ENCODE measurements at places on chromosomes 11 and 22.
A peak's percentile ranks its signal among the peaks of the same experiment; 100 is the strongest.

DNA sequence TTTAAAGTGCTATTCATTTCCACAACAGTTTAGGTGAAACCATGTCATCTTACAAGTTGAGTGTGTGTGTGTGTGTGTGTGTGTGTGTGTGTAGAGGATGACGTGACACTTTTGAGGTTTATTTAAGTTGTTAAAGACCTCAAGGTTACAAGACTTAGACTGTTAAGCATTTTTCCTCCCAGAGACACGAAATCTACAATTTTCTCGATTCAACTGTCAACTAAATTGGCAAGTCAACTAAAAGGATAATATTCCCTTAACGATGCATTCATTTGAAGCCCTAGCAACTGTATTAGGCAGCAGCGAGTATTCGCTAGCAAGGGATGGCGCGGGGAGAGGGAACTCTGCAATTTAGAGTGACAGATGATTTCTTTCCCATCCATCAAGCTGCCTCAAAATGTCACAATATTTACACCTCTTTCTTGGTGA lies 17.6 kb upstream of the BDNF start:
- no peak for DNase-seq

DNA sequence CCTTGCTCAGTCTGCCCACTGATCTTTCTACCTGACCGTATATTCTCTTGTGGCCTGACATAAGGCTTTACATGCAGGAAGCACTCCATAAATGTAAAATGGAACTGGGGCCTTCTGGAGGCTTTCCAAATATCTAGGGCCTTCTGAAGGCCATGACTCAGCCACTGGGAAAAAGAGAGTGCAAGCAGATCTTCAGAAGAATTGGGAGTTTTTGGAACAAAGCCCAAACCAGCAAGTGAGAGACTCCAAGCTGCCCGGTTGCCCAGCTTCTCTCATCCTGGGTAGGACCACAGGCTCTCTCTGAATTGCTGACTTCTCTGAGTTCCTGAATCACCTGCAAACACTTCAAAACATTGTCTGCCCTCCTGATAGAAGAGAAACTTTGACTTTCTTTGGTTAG lies 107.9 kb upstream of the BMAL1 start:
- peak; percentile 41 for DNase-seq

- DNase-seq: no peak
Measured at GRCh38 chr22:35597692-35598395, 19.3 kb downstream of the MB start.

GRCh38 chr11:6411594-6412031 lies 7.3 kb downstream of the APBB1 start:
- no peak for DNase-seq

DNA sequence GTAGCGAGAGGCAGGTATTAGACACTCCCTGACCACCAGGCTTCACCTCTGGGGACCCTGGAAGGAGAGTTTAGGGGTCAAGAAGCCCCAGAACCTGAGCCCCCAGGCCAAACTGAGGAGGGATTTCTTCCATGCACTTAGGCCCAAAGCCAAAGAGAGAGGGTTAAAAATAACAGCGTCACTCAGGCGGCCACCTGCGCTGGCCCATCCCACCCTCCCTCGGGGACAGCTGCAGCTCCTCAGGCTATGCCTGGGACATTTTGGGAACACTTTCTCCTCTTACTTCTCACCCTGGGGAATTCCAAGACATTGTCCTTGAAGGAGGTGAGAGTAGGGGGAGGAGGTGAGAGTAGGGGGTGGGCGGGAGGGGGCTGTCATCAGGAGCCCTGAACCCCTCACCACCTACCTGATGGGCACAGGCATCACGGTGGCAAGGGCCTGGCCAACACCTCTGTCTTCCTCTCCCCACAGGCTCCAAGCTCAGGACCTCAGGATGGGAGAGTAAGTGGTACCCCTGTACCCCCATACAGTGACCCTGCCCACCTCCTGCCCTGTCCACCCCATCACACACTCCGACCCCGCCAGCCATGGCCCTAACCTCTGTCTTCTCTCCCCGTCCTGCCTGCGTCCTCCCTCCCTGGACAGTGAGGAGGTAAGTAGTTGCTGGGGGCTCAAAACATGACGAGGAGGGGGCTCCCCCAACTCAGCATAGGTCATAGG lies 583 bp downstream of the TNNI2 start:
- no peak for DNase-seq

DNA sequence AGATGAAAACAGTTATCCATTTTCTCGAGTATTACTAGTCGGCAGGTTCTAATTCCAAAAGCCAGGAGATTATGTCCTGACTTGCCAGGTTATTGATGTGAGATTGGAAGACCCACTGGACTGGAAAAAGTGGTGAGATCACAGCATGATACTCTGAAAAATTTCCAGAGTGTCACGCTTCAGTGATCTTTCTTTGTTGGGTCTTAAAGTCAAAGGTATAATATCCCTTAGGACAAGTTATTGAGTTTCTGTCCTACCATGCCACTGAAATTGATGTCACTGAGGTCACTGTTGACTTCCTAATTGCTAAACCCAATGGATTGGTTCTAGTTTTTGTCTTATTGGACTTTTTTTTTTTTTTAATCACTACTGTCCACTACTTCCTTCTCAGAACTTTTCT lies 104.5 kb upstream of the GRAMD1B start:
- no peak for DNase-seq

DNA sequence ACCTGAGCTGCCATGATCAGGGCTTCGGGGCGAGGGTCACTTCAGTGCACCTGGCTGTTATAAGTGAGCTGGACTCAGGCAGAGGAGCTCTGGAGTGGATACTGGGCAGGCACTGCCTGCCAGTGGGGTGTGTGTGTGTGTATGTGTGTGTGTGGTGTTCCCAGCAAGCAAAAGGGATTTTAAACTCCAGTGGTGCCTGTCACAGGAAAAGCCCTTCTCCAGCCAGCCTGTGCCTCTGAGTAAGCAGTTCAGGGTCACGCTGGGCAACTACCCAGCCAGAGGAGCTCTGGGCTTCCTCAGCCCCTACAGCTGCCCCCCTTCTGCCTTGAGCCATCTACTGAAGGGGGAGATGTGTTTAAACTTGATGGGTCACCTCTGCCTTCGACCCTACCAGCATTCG lies 109.0 kb downstream of the OSBP2 start:
- DNase-seq: no peak

DNA sequence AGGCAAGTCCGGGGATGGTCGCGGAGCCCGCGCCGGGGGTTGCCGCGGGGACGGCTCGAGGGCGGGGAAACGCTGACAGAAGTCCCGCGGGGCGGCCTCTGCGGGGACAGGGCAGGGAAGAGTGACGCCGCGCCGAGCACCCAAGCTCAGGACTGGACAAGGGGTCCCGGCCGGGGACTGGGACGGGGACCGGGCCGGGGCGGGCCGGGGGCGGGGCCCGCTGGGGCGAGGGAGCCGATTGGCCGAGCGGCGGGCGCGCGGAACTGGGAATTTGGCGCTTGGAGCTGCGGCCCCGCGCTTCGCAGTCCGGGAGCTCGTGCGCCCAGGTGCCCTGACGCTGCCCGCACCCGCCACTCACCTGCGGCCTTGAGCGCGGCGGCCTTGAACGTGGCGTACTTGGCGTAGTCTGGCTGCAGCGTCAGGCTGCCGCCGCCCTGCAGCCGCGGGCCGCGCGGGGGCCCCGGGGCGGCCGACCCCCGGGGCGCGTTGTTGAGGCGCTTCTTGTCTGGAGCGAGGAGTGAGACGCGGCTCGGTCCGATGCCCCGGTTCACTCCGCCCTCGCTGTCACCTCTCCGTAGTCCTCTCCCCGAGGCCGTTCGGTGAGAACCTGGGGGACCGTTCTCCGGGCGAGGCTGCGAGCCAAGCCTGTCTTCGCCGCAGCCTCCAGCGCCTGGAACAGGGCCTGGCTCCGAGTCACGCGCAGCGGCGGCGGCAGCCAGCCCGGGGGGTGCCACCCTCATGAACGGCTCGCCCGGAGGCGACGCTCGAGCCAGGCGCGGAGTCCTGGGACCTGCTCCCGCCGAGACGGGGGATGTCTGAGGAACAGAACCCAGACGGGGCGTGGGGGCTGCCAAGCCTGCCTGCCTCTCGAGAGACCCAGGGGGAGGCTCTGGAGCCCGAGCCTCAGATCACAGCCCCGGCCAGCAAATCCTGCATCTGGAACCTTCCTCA lies 4.5 kb downstream of the SHISA8 start:
- no peak for DNase-seq

- no peak for DNase-seq
Measured at GRCh38 chr11:43440486-43440885, 81.8 kb downstream of the TTC17 start.

DNA sequence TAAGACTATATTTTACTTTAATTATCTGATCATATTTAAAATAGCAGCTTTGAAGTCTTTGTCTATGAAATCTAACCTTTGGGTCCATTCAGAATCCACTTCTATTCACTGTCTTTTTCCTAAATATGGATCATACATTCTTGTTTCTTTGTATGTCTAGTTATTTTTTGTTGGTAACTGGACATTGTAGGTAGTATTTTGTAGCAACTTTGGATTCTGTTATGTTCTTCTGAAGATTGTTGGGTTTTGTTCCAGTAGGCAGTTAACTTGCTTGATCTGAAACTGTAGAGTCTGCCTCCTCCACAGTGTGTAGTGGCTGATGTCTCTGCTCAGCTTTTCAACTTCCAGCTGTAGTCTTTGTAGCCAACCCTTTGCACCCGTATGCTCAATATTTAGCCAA lies 37.5 kb upstream of the GAL start:
- no peak for DNase-seq

DNA sequence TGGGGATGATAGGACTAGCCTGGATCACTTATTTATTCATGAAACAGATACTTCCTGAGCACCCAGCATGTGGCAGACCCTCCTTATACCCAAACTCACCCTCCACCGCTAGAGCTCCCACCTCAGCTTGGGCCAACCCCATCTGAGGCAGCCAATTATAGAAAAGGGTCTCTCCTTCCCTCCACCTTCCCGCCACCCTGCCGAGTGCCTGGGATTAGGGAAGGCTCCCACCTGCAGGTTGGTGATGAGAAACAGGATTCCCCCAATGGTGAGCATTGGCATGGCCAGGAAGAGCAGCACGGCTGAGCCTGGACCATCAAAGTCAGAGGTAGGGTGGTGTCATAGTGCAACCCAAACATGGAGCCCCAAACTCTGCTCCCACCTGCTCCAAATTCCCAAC lies 5.9 kb downstream of the SLC43A3 start:
- DNase-seq: no peak

- DNase-seq: no peak
Measured at GRCh38 chr22:50031189-50032091, 18.9 kb upstream of the IL17REL start.

- DNase-seq: no peak
Measured at GRCh38 chr11:68687311-68687710, 3.0 kb downstream of the GAL start.

GRCh38 chr11:74471037-74471436 lies 3.7 kb upstream of the KCNE3 start:
- no peak for DNase-seq

- no peak for DNase-seq
Measured at GRCh38 chr22:49855251-49855911, 1.7 kb downstream of the ZBED4 start.

GRCh38 chr11:11545285-11546275 lies 76.2 kb downstream of the GALNT18 start:
- DNase-seq: no peak

GRCh38 chr11:65528819-65529350 lies 4.0 kb downstream of the SCYL1 start:
- no peak for DNase-seq

GRCh38 chr22:29004647-29005371 lies 56.8 kb downstream of the C22orf31 start:
- no peak for DNase-seq

DNA sequence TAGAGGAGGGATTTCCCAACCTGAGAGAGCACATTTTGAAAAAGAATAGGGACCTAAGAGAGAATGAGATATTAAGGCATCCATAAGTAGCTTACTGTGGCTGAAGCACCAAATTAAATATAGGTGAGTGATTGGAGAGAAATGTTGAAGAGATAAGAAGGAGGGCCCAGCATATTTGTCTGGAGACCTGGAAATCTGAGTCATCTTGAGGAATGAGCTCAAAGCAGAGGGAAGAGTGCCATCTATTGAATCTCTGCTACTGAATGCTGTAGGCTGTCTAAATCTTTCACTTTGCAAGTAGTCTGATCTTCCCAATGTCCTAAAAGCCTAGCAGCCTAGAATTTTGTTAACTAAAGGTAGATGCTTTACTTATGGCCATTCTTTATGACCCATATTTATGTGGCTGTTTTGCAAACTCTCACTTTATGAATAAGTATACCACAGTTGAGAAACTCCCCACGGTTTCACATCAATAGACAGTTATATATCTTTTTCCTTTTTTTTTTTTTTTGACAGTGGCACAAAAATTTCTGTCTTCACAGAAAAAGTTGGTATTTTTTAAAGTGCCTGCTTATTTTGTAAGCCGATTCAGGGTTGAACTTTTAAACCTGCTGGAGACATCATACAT lies 2093.5 kb downstream of the LRRC4C start:
- no peak for DNase-seq

- no peak for DNase-seq
Measured at GRCh38 chr11:134052395-134052987, 16.4 kb upstream of the JAM3 start.

DNA sequence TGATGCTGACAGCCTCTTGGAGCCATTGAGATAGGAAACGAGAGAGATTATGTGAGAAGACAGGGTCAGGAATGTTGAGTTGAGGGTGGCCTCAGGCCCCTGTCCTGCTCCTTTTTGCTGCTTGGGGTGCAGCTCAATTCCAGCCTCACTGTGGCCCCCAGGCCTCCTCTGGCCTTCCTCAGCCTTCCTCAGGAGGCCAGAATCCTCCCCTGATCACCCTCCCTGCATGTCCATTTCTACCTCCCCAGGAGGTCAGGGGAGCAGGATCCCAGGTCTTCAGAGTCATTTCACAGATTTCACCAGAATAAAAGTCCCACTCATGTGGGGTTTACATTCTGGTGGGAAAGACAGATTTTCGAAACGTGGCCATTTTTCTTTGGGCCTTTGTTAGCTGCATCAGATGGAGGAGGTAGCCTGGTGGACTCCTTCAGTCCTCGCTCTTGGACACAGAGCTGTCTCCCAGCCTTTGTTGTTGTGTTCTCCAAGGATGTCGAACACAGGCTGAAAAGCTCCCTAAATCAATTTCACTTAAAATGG lies 2.2 kb upstream of the KCNQ1OT1 start:
- DNase-seq: no peak

- no peak for DNase-seq
Measured at GRCh38 chr11:100793525-100793924, 106.4 kb downstream of the ARHGAP42 start.

DNA sequence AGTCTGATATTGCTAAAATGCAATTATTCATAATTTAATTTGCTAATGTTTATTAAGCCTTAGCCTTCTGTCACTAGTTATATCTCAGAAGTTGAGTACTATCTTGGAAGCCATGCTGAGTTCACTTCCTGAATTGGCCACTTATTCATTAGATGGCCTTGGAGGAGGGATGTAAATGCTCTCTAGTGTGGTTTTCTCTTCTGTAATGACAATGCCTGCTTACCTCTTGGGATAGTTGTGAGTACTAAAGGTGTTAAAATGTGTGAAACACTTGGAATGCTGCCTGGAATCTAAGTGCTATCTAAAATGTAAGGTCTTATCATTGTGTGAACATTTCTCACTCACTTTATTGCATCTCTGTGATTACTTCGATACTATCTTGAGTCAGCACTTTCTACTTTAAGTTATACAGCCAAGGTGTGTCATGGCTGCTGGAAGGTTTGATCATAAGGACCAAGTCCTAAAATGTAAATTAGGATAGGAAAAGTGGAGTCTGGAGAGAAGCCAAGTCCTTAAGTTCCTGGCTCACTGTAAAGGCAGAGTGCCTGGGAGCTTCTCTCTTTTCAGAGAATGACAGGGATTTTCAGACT lies 12.4 kb downstream of the GLYATL2 start:
- DNase-seq: no peak

Measured in AG09319 (cell line).